ENCODE measurements at places on chromosomes 7 and 10.

GRCh38 chr7:3260401-3260715 lies 40.7 kb upstream of the SDK1 start:
- DNase-seq: no peak

GRCh38 chr10:19683356-19683755 lies 132.9 kb upstream of the PLXDC2 start:
- DNase-seq: no peak

DNA sequence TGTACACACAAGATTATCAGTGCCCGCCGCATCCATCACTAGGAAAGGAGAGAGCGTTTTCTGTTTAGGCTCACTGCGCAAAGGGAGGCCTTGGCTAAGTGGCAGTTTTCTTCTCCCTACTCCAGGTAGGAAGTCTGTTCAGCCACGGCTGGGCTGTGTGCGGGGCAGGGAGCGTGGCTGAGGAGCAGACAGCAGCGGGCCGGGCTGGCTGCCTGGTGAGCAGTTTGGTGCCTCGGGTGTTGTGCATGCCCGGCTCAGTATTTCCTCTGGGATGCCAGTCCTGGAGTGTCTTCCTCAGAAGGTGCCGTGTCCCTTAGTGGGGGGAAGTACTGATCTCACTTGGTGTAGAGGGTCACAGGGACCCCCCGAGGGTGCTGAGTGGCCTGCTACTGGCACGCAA lies 114.4 kb downstream of the NT5C2 start:
- no peak for DNase-seq

DNA sequence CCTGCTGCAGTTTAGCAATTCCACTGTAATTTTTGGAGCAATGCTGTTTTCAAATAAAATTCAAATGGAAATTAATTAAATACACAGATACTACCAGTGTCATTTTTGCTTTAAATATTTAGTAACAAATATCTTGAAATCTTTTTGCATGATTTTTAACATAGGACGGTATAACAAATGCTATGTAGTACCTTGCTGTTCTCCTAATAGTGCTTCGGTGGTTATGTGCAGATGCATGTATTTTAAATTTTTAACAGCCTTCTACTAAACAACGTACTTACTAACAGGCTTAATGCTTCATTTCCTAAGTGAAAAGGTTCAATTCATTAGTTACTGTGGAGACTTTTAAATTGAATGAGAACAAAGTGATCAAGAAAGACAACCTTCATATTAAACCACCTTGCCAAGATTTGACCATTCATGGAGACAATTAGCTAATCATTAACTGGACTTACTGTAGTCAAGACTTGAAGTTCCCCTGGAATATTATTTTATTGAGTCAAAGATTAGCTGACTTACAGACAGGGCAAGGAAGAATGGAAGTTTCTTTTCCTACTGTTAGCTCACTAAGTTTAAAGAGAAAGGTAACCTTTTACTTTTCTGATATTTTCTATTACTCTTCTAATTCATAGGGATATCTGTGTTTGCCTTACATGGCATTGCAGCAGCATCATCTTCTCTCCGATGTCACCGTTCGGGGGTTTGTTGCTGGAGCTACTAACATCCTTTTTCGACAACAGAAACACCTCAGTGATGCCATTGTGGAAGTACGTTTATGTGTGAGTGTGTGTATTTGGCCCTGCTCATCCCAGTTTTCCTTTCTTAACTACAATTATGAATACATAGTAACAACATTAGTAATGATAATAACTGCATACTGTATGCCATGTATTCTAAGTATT lies 74.3 kb downstream of the AVL9 start:
- DNase-seq: no peak

GRCh38 chr7:74012842-74013249 lies 15.1 kb upstream of the ELN start:
- DNase-seq: no peak

DNA sequence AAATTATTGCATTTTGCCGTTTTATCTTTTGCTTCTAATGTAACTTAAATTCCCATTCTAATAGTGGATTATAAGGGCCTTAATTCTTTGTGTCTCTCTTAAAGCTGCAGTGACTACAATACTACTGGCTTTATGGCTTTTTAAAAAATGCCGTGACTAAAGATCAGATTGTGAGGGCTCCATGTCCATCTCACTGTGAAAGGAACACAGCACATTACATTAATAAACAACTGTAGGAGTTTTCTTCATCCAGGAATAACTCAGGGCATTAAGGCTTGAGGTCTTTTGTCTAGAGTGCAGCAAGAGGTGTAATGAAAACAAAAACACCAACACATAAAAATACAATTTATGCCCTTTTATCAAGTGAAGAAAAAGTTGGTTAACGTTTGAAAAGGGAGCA lies 205.3 kb downstream of the SKAP2 start:
- no peak for DNase-seq

DNA sequence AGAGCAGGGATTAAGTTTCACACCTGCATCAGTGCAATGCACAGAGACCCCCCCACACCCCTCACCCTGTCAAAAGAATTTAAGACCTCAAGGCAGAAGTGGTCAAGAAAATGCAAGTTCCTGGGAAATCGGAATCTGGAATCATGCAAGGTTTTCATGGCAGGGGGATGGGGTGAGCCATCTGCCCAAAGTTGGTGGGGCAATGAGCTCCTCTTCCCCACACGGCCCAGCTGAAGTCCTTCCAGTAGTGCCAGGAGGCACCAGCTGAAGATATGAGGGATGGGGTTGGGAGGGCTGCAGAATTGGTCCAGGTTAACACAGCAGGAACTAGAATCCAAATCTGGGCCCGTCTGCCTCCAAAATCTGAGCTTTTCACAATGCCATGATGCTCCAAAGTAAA lies 25.0 kb upstream of the TMEM273 start:
- no peak for DNase-seq

DNA sequence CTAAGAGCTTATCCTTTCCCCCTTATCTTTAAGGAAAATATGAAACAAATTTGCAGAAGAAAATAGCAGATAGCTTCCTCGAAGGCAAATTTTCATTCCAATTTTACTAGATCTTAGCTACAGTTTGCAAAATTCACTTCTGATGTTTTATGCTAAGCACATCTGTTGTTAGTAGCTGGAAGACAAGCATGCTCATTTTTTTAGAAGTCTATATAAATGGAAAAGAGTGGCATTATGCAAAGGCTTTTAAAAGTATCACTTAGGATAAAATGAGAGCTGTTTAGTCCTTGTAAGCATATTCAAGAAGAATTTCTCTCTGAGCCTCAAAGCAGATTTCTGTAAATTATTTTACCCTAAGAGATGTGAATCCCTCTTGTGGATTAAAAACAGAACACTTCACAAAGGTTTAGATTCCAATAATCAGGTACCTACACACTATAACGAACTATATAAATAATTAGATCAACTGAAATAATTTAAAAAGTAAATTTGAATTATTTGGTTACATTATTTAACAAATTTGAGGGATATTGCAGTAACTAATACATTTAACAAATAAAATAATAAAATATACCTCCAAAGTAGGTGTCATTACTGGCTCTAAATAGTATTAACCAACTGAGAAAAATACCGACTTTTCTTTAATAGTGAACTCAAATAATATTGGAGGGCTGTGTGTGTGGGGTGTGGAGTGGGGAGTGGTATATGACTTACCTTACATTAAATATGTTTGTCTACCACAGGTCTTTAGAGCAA lies 307.1 kb downstream of the SEMA3D start:
- no peak for DNase-seq

GRCh38 chr7:28005075-28005846 lies 175.3 kb downstream of the JAZF1 start:
- DNase-seq: peak; percentile 12

Data from thymus (tissue), 14 donors.